B cell (primary cell): ENCODE measurements at places on chromosomes 11 and 22. TPM values are rescaled to one million over a fixed set of nuclear protein-coding genes. Genes with fewer than 3 reads are reported as not detected.

DNA sequence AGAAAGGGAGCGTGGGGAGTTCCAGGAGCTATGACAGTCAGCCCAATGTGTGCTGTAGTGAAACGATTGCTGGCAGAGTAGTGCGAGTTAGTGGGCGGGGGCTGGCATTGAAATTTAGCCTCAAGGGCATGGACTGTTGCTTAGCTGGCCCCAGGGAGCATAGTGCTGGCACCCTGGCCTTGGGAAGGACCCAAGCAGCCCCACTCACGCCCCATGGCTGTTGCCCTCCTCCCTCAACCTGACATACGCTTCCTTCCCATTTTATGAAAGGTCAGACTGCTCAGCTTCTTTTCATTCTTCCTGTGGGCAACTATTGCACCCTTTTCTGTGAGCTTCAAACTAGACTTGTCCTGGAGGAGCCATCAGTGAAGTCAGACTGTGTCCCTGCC lies 52.0 kb upstream of the SUSD2 start:
- no peak for DNase-seq

- no peak for DNase-seq
Observed at GRCh38 chr22:38213319-38213989, 11.7 kb downstream of the MAFF start.

RIMBP3B gene
- not detected in 2 replicates for polyA plus RNA-seq

LRRC56 gene
- polyA plus RNA-seq: 6.6 and 11.8 TPM in 2 replicates

DNA sequence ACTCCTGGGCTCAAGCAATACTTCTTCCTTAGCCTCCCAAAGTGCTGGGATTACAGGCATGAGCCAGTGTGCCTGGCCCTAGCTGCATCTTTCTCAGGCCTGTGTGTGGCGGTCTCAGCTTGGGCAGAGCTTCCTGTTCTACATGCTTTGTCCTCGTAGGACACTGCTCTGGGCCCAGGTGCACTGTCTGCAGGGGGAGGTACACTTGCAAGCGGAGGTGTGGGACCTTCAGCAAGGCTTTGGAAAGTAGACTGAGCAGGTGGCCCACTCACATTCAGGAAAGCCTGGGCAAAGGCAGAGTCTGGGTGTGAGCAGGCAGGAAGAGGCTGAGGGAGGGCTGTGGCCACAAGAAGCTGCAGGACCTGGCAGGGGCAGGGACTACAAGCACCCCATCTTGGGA lies 33.6 kb upstream of the SUSD2 start:
- DNase-seq: no peak

GRCh38 chr11:133697603-133698180 lies 147.6 kb downstream of the SPATA19 start:
- no peak for DNase-seq

CNTN5 gene
- not detected in 2 replicates for polyA plus RNA-seq

GRCh38 chr22:31802575-31802974 lies 48.8 kb downstream of the DEPDC5 start:
- DNase-seq: no peak

RTN4RL2 gene
- 0.10 and 0.13 TPM in 2 replicates for polyA plus RNA-seq
